A172 (cell line): ENCODE measurements at places on chromosomes 1 and 21. TPM values are rescaled to one million over a fixed set of nuclear protein-coding genes. Genes with fewer than 3 reads are reported as not detected.

Gene LDLRAD1
- total RNA-seq = not detected in 2 replicates

Gene IQGAP3
- total RNA-seq = 58.9 and 66.2 TPM in 2 replicates

DNA sequence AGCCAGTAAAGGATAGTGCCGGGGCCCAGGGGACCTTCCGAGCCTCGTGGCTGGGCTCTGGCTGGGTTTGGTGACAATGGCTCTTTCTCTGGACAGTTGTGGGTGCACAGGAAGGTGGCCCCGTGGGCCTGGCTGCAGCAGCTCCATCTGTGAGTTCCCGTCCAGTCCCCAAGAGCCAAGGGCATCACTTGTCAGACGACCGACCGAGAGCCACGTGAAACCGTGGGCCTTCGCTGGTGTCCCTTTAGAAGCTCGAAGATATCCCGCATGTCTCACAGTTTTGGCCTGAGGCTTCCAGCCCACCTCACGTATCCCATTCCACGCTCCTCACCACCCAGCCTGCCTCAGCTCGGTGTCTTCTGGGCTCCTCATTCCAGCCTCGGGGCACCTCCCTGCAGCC lies 27.2 kb upstream of the UMODL1 start:
- no peak for DNase-seq

Gene TNFRSF14
- total RNA-seq = 0.05 and 0.10 TPM in 2 replicates

Gene LRRC53
- total RNA-seq = not detected in 2 replicates
